ENCODE measurements at places on chromosomes 13 and 19. TPM values are rescaled to one million over a fixed set of nuclear protein-coding genes. Genes with fewer than 3 reads are reported as not detected.

RNF225 gene
- not detected for total RNA-seq

CALR3 gene
- total RNA-seq: not detected

LRRC63 gene
- 9.3 TPM for total RNA-seq

KRTDAP gene
- total RNA-seq: 1.3 TPM

- DNase-seq: no peak
Observed at GRCh38 chr13:110853235-110853721, 61.6 kb downstream of the ANKRD10 start.

GRCh38 chr19:12293777-12294248, 870 bp downstream of the ZNF44 start:
- DNase-seq: peak; percentile 51

- DNase-seq: no peak
Observed at GRCh38 chr19:27751044-27751391, 1461.9 kb downstream of the UQCRFS1 start.

- no peak for DNase-seq
Observed at GRCh38 chr13:112931028-112931934, 37.7 kb upstream of the MCF2L start.

GRCh38 chr19:799076-799881, 2.0 kb downstream of the PTBP1 start:
- no peak for DNase-seq

DNA sequence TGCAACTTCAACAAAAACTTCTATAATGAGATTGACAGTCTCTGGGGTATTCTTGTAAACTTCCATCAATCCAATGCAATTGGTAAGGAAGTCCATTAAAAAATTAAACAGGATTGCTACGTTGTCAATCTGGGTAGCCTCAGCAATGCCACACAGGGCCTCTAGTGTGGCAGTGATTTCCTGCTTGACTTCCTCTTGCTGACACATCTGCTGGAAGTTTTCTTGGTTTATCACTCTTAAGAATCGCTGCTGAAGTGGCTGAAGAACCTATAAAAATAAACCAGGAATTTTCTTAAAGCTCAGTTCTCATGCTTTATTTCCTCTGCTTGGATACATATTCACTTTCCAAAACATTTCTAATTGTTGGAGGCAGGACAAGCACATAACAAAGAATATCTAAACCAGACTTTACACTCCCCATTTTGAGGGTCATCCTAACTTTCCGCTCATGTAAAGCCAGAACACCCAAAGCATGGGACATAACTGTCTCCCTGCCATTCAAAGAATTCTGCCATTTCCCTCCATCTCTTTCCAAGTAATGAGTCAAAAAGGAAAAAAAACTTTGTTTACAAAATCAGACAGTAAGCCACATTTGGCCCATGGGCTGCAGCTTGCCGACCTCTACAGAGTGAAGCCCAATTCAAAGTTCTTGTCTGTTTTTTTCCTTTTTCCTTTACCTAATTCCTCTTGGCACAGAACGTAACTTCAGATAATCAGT, 23.2 kb upstream of the EEF1AKMT1 start:
- no peak for DNase-seq
